ENCODE measurements at places on chromosomes 16 and 17. TPM values are rescaled to one million over a fixed set of nuclear protein-coding genes. Genes with fewer than 3 reads are reported as not detected.

GRCh38 chr16:83113811-83114210 is 487.0 kb downstream of the CDH13 start:
- H3K27me3 ChIP-seq: peaks cover 4% of the 10 kb centered on the region
- H3K4me1 ChIP-seq: peaks cover 3% of the 10 kb centered on the region
- H3K36me3 ChIP-seq: no peaks in the 10 kb centered on the region
- H3K4me3 ChIP-seq: no peak overlapping the region
- no peak for DNase-seq

DNA sequence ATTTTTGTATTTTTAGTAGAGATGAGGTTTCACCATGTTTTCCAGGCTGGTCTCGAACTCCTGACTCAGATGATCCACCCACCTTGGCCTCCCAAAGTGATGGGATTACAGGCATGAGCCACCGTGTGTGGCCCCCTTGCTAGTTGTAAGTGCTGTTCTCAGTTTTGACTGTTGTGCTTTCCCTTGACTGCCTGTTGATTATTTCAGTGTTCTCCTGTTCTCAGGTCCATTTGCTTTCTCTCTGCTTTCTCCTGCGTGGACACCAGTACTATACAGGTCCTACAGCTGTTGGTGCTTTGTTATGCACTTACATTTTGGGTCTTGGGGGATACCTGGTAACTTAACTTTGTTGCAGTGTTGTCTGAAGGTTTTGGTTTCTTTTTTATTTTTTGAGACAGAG is 8.2 kb downstream of the CASC3 start:
- no peak for DNase-seq
- H3K4me3 ChIP-seq: no peak overlapping the region
- peaks cover 31% of the 10 kb centered on the region for H3K36me3 ChIP-seq
- H3K27ac ChIP-seq: no peak overlapping the region
- no peaks in the 10 kb centered on the region for H3K27me3 ChIP-seq

DNA sequence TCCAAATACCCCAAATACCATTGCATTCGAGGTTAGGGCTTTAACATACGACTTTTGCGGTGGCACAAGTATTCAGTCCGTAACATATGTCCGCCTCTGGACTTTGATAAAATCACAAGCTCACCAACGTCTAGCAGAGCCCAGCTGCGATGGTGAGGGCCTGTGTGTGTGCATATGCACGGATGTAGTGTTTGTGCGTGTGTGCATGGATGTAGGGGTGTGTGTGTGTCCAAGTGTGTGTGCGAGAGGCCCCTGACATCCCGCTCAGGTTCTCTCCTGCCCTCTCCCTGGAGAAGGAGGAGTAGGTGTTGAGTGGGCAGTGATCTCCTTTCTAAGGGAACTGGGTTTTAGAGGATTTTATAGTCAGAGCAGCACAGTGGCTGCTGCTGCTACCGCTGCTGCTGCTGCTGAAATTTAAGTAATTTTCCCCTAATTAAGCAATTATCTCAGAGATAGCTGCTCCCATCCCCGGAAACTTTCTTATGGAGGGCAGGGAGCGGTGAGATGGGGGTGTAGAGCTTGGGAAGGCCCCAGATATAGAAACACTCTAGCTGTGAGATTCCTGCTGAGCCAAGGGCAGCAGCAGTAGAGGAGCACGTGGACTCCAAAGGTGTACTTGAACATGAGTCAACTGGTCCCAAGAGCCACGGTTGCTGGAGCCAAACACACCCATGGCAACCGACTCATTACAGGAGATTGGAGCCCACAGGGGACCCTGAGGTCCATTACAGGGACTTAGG is 121.7 kb upstream of the SDK2 start:
- DNase-seq: no peak
- peaks cover 21% of the 10 kb centered on the region for H3K4me1 ChIP-seq
- peaks cover 2% of the 10 kb centered on the region for H3K36me3 ChIP-seq
- H3K27me3 ChIP-seq: peaks cover 23% of the 10 kb centered on the region
- no peak overlapping the region for H3K4me3 ChIP-seq

DNA sequence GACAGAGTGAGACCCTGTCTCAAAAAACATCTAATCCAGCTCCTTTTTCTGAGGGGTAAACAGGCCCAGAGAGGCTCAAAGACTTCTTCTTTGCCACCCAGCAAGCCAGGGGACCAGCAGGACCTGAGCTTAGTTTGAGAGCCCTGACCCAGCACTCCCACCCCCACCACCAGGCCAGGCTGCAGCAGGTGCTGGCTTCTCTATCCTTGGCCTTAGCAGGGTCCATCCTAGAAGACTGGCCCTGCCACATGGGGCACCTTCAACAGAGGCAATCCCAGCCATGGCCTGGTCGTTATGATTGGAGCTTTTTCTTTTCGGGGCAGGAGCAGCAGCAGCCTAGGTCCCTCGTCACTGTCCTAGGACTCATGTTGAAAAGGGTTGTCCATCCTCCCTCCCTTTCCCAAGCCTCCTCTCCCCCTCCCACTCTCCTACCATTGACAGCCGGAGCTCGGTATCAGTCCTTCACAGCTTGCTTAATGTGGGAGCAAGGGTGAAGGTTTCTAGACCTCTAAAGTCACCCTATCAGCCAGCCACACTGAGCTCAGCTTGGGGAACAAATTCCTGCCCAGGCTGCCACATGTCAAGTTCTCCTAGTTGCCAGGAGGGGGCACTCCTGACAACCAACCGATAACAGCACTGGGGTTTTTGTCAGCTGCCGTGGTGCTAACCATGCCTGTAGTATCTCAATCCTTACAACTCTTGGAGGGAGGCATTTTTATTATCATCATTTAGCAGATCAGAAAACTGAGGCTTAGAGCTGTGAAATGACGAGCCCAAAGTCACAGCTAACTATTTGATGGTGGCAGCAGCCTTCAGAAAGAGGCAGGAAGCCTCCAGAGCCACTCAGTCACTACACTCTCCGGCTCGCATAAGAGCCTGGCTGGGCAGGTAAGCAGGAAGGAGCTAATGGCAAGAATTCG is 11.2 kb downstream of the MRPL27 start:
- no peaks in the 10 kb centered on the region for H3K36me3 ChIP-seq
- DNase-seq: no peak
- H3K27me3 ChIP-seq: no peaks in the 10 kb centered on the region
- no peak overlapping the region for H3K4me3 ChIP-seq
- peaks cover 29% of the 10 kb centered on the region for H3K4me1 ChIP-seq
- H3K27ac ChIP-seq: peak overlapping the region; percentile 64

- no peak overlapping the region for H3K4me3 ChIP-seq
- H3K36me3 ChIP-seq: no peaks in the 10 kb centered on the region
- peaks cover 8% of the 10 kb centered on the region for H3K4me1 ChIP-seq
- no peak for DNase-seq
- H3K27me3 ChIP-seq: peaks cover 6% of the 10 kb centered on the region
- H3K27ac ChIP-seq: no peak overlapping the region
These were observed 38.1 kb downstream of the C17orf75 start for GRCh38 chr17:32303781-32304288.

- peaks cover 1% of the 10 kb centered on the region for H3K36me3 ChIP-seq
- no peak for DNase-seq
- H3K4me3 ChIP-seq: peak overlapping the region; percentile 90
- H3K4me1 ChIP-seq: peaks cover 42% of the 10 kb centered on the region
- H3K27me3 ChIP-seq: no peaks in the 10 kb centered on the region
- H3K27ac ChIP-seq: peak overlapping the region; percentile 93
These were observed 647 bp downstream of the VAC14 start for GRCh38 chr16:70800311-70800710.

GRCh38 chr17:32671896-32672295 is 185.1 kb downstream of the CDK5R1 start:
- peak overlapping the region; percentile 70 for H3K27ac ChIP-seq
- H3K4me1 ChIP-seq: peaks cover 18% of the 10 kb centered on the region
- DNase-seq: no peak
- no peaks in the 10 kb centered on the region for H3K27me3 ChIP-seq
- no peaks in the 10 kb centered on the region for H3K36me3 ChIP-seq

GRCh38 chr16:30394592-30395154 is 547 bp upstream of the ZNF48 start:
- peak overlapping the region; percentile 97 for H3K4me3 ChIP-seq
- peaks cover 28% of the 10 kb centered on the region for H3K4me1 ChIP-seq
- no peaks in the 10 kb centered on the region for H3K27me3 ChIP-seq
- H3K27ac ChIP-seq: peak overlapping the region; percentile 99
- no peak for DNase-seq

DNA sequence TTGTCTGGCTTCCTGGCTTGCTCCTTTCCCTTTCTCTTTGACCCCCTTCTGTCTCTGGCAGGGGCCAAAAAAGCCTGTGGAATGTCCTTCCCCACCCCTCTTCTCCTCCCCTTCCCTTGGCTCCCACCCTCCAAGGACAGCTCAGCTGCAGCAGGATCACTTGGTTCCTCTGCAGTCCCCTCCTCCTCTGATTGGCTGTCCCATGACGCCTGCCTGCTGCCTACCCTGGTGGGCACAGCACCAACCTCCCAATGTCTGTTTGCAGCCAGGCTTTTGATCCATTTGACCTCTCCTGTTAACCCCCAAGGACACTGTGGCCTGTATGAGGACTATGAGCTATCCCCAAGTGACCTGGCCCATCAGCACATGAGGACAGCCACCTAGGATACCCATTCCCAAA is 14.8 kb upstream of the MTMR4 start:
- H3K4me3 ChIP-seq: no peak overlapping the region
- peaks cover 71% of the 10 kb centered on the region for H3K4me1 ChIP-seq
- H3K27ac ChIP-seq: peak overlapping the region; percentile 65
- DNase-seq: no peak

DNA sequence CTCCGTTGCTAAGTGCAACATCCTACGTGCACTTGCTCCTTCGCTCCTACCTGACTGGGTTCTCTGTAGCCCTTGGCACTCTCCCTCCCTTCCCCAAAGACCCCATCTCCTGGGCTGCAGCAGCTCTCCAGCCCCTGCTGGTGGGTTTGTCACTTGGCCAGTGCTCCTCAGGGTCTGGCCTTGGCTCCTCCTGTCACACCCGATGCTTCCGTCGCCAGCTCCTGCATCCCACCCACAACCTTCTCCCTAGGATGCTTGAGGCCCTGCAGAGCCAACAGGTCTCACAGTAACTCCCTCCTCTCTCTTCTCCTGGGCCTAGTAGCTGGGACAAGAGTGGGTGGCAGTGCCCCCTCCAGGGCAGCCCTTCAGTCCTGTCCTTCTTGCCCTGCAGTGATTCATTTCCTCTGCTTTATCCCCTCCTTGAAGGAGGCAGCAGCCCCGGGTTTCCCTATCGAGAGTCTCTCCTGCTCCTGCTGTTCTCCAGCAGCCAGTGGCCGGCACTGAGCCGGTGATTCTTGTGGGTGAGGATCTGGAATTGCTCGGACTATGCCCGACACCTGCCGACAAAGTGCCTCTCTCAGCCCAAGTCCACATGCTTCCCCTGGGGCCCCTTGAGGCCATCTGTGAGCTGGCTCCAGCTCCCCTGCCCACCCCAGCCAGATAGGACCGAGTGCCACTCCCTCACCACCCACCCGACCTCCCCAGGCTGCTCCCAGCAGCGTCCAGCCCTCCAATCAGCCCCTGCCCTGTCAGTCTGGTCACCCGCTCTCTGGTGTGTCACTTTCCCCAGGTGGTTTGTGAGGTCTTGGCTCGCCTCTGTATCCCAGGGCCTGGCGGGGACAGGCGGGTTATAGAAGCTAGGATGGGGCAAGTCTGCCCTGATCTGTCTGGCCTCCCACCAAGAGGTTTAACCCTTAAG is 3.8 kb downstream of the LITAFD start:
- peaks cover 26% of the 10 kb centered on the region for H3K4me1 ChIP-seq
- H3K27me3 ChIP-seq: no peaks in the 10 kb centered on the region
- H3K4me3 ChIP-seq: no peak overlapping the region

GRCh38 chr16:85625053-85625452 is 11.9 kb downstream of the GSE1 start:
- no peak for DNase-seq
- H3K27ac ChIP-seq: no peak overlapping the region
- no peaks in the 10 kb centered on the region for H3K27me3 ChIP-seq
- no peak overlapping the region for H3K4me3 ChIP-seq
- peaks cover 4% of the 10 kb centered on the region for H3K4me1 ChIP-seq

DNA sequence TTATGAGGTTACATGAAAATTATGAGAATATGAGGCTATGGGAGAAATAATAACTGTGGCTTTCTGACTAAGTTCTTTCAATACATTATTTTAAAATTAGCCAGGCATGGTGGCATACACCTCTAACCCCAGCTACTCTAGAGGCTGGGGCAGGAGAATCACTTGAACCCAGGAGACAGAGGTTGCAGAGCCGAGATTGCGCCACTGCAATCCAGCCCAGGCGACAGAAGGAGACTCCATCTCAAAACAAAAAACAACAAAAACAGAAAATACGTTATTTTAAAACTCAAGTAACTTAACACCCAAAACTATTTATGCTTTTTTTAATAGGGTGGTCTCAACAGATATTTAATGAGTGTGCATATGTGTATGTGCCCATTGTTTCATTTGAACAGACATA is 2.4 kb upstream of the RFFL start:
- H3K27ac ChIP-seq: no peak overlapping the region
- peaks cover 38% of the 10 kb centered on the region for H3K4me1 ChIP-seq
- H3K4me3 ChIP-seq: no peak overlapping the region
- H3K36me3 ChIP-seq: peaks cover 5% of the 10 kb centered on the region

DNA sequence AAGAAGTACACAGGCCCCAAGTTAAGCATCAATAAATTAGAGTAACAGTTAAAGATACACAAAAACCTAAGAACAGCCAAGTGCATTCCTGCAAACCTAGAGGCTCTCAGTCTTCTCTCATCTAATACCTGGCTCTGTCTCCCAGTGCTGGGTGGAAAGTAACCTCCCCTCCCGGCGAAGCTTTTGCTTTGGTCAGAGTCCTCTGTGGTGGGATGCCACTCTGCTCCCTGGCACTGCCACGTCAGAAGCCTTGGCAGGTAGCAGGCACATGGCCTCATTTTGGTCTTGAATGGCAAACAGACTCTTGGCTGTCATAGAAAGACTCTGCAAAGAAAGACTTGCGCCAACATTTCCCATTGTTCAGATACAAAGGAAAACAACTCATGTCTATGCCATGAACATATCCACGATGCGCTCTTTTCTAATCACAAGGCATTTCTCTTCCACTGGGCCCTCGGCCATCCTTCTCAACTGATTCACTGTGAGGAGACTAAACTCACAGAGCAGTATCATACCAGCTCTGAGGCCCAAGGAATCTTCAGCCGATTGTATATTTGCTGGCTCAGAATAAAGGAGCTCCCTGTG is 21.2 kb downstream of the MTHFSD start:
- peaks cover 6% of the 10 kb centered on the region for H3K27me3 ChIP-seq
- no peak for DNase-seq
- peak overlapping the region; percentile 63 for H3K27ac ChIP-seq

GRCh38 chr17:74276541-74277009 is 2.5 kb downstream of the DNAI2 start:
- peaks cover 16% of the 10 kb centered on the region for H3K27me3 ChIP-seq
- H3K4me1 ChIP-seq: peaks cover 38% of the 10 kb centered on the region
- no peak for DNase-seq
- H3K4me3 ChIP-seq: no peak overlapping the region
- H3K27ac ChIP-seq: peak overlapping the region; percentile 93

GRCh38 chr17:68941761-68942160 is 13.4 kb downstream of the ABCA8 start:
- no peak overlapping the region for H3K27ac ChIP-seq
- no peak for DNase-seq
- H3K4me1 ChIP-seq: no peaks in the 10 kb centered on the region
- H3K4me3 ChIP-seq: no peak overlapping the region
- H3K27me3 ChIP-seq: no peaks in the 10 kb centered on the region
- H3K36me3 ChIP-seq: no peaks in the 10 kb centered on the region

The CORO7 gene
- total RNA-seq: 26.0 TPM

The NETO2 gene
- total RNA-seq: 9.0 TPM

The CX3CL1 gene
- total RNA-seq: 11.2 TPM

The UBB gene
- total RNA-seq: 1,058 TPM
